ENCODE measurements at places on chromosomes 6 and 20.

DNA sequence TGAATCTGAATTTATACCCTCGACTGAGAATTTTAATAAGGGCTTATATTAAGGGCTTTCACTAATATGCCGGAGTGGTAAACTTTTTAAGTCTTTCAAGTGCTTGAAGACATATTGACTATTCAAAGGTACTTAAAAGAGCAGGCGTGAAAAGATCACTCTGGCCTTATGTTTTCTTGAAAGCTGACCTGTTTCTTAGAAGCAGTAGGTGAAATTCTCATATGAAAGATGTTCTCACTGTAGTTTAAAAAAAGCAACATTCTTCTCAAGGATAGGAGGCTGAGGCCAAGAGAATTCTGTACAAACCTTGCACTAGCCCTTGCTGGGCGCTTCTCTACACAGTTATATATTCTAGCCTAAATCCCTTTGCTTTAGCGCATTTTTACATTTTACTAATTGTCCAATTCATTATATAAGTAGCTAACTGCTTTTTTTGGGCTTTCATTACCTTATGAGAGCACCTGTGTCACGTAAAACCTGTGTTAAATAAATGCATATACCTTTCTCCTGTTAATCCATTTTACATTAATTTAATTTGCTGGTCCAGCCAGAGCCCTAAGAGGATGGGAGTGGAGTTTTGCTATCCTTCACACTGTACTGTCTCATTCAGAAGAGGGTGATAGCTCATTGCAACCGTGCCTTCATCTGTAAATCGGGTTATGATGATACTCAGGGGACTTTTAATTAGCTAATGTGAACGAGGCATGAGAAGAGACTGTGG is 59.6 kb upstream of the HFE start:
- DNase-seq: no peak

GRCh38 chr6:27889628-27890444 is 22.4 kb downstream of the OR2B2 start:
- DNase-seq: no peak

DNA sequence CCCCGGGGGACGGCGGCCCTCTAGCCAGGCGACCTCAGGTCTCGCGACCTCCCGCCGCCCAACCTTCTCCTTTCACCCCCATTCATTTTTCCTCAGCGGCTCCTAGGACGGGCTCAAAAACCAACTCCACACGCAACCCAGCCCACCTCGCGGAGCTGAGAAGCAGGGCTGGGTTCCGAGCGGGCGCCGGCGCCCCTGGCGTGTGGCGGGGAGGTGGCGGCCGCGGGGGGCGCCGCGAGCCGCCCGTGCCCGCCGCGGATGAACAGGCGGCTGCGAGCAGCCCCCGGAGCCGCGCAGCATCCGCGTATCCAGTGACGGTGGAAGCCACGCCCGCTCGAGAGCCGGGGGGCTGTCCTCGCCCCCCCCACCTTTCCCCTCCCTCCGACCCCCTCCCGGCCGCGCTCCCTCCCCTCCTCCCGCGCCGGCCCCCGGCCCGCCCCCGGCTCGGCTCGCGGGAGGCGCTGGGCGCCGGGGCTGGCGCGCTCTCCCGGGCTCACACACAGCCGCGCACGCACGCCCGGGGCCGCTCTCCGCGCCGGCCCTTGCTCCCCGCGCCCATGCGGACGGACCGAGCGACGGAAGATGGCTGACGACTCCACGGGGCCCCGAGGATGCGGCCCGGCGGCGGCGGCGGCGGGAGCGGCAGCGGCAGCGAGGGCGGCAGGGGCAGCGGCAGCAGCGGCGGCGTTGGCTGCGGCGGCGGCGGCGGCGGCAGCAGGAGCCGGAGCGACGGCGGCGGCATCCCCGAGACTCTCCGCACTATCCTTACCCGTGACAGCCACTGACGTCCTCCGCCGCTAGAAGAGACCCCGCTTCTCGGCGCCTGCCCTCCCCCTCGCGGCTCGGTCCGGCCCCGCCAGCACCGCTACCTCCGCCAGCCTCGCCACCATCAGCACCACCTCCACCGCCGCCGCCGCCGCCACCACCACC is at the start of gene SOBP:
SOBP (plus strand) TSS at position 482 of the 930 bp plus-strand sequence. CDS start 500 bp downstream, outside the sequence.
- no peak for DNase-seq

DNA sequence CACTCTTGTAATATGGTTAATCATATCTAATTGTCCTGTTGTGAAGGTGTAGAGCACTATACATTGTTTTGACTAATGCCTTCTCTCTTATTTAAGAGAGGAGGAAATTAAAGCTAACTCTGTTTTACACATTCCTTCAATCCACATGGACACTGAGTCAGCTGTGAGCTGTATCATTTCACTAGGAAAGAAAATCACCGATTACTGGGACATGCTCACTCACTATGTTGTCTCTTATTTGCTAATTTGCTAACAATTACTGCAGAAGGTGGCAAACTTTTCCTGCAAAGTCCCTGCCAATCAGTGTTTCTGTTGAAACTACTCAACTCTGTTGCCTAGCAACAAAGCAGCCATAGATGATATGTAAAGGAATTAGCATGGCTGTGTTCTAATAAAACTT is 98.2 kb downstream of the BCAS1 start:
- DNase-seq: no peak

DNA sequence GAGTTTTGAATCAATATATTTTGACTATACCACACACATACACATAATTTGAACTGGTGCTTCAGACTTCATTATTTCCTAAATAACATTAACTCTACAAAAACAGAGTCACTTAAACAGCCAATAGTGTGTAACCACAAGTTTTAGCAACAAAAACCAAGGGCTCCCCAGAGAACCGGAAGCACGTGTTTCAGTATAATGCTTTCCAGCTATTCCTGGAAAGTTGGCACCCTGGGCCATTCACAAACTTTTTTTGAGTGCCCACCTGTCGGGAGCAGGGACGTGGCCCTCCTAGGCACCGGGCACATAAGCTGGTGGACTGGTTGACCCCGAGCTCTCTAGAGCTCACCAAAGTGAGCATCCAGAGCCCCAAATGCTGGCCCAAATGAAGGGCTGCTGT is 1.9 kb upstream of the SLC35D3 start:
- no peak for DNase-seq

GRCh38 chr6:109325400-109325801 is 56.9 kb downstream of the CD164 start:
- no peak for DNase-seq

DNA sequence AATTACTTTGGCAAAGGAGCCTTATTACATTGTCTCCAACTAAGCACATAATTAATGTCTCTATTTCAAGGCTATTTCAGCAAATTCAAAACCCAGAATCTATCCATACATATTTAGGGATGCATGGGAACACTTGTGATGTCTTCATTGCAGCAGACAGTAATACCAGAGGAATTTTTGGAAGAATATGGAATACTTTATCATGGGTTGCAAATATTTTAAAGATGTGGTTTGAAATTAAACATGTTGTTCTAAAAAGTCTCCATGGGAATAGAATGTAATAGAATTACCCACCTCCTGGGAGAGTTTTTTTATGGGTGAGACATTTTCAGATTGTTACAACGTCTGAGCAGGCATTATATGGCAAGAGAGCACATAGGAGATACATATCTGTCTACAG is 170.8 kb downstream of the KCNQ5 start:
- peak; percentile 32 for DNase-seq

DNA sequence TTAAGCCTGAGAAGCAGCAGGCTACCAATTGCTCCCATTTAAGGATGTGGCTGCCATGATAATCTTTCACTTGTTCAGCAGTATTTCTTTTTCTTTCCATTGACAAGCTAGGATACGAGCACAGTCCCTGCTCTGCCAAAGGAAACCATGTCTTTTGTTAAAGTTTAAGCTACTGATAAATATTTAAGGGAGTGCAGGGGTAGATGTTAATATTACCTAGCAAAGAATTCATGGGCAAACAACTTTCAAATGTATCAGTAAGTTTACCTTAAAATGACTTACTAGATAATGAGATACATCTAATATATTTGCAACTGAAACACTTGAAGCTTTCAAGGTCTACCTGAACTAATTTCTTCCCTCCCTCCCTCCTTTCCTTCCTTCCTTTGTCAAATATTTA is 77.3 kb downstream of the OPN5 start:
- DNase-seq: no peak

GRCh38 chr20:9139106-9139833 is 70.4 kb downstream of the PLCB4 start:
- no peak for DNase-seq

GRCh38 chr20:10531848-10532247 is 96.7 kb downstream of the SLX4IP start:
- DNase-seq: peak; percentile 55

DNA sequence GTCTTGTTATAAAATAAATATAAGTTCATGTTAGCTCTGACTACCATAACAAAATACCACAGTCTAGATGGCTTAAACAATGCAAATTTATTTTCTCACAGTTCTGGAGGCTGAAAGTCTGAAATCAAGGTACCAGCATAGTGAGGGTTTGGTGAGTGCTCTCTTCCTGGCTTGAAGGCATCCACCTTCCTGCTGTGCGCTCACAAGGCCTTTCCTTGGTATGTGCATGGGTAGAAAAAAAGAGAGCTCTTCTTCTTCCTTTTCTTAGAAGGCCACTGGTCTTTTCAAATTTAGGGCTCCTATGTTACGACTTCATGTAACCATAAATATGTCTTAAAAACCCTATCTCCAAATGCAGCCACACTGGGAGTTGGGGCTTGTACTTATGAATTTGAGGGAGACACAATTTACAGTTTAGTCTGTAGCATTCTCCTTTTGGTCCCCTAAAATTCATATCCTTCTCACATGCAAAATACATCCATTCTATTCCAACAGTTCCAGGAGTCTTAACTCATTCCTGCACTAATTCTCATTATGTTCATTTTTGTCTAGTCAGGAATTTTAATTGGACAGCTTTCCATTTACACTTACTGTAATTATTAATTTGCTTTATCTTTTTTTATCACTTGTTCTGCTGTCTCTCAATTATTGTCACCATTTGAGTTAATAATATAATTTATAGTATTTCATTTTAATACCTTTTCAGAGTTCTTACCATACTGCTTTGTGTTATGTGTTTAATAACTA is 381.9 kb upstream of the EPHA7 start:
- DNase-seq: no peak

DNA sequence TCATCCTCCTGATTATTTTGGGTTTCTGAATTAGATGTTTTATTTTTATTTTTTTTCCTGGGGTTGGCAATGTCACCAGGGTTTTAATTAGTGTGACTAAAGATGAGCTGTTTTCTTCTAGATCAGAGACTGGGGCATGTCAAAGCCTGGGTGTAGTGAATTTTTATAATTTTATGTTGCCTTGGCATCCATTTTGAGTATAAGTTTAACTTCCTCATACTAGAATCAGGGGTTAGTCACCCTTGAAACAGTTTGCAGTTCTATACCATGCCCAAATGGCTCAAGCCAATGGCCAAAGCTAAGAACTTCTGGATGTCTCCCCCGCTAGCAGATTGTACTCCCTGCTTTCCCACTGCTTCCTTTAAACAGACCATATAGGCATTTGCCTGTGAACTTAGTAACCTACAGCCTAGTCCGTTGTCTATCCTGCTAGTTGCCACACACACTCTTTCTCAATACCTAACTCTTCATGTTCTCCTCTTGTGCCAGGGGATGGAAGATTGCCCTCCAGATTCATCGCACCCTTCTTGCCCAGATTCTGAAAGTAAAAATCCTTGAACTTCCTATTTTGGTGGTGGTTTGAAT is 54.5 kb downstream of the KIAA0408 start:
- DNase-seq: no peak

DNA sequence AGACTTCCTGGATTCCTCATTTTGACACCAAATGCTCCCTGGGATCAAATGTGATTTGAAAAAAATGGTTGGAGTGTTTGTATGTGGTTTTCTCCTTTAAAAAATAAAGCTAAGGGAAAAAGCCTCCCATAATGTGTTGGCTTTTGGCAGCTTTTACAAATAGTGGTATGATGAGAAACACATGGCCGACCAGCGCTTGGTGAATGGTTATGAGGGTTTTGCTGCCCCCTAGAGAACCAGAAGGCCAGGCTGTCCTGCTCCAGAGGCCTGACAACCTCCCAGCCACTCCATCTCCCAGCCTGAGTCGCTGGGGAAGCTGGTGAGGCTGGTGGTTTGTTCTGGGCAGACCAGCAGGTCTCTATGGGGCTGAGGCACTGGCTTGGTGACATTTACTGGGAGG is 69.3 kb downstream of the CLIC5 start:
- DNase-seq: peak; percentile 86

DNA sequence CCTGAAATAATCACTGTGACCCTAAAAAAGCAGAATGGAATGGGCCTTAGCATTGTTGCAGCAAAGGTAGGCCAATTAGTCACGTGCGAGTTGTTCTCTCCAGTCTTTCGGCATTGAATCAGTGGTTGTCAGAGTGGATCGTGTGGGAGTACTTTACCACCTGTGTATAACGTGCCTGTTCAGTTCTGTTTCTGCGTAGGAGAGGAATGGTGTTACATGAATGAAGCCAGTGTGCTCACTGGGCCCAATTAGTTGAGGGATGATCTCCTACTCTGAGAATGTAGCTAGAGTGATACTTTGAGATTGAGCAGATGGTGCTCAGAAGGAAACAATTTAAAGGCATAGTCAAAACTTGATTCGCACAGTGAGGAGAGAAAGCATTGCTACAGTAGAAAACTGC is 72.4 kb upstream of the KIF25 start:
- DNase-seq: peak; percentile 43

DNA sequence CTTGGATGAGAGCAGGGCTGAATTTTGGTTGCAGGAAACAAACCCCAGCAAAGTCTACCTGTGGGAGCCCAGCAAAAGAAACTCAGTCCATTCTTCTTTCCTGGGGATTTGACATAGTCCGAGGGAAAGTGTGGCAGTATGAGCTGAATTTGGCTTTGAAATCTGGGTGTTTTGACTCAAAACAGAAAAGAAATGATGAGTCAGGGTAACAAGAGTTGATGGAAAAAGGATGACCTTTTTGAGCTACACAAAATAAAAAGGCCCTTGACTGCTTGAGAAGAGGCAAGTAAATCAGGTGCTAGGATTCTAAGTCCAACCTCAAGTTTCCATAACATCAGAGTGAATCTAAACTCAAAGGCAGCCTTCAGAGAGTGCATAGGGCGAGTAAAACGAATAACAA is 163.3 kb upstream of the BMP2 start:
- DNase-seq: no peak
